ENCODE measurements at places on chromosomes 2 and 18.

GRCh38 chr2:159156834-159157233, 129.7 kb downstream of the WDSUB1 start:
- no peak for DNase-seq

DNA sequence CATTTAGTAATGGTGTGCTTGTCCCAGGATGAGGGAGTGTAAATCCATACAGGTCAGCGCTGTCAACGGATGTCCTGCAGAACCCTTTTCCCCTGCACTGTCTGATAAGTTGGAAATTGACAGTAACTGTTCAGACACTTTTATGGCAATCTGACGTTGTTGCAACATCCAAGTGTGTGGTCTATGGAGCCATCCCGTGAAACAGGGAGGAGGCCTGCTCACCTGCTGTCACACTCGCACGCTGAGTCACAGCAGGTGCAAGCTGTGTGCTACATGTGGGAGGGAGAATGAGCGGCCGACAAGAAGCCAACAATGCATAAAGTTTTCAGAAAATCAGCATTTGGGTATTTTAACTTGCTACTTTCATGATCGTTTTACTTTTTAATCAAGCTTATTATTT, 43.7 kb upstream of the RMDN2 start:
- DNase-seq = no peak

DNA sequence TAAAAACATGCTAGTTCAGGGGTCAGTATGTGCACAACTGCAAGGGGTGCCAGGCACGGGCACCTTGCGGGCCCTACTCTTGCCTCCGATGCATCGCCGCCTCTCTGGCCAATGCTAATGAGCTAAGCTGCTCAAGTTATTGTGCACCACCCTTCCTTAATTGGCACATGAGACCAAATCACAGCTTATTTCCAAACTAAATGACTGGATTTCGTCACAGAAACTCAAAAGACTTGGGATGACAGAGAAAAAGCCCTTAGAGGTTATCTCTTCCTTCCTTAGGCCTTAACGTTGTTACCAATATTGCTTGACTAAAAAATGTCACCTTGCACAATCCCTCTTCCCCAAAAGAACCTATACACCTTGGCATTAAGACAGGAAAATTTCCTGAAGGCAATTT, 7.7 kb downstream of the RNF149 start:
- no peak for DNase-seq

DNA sequence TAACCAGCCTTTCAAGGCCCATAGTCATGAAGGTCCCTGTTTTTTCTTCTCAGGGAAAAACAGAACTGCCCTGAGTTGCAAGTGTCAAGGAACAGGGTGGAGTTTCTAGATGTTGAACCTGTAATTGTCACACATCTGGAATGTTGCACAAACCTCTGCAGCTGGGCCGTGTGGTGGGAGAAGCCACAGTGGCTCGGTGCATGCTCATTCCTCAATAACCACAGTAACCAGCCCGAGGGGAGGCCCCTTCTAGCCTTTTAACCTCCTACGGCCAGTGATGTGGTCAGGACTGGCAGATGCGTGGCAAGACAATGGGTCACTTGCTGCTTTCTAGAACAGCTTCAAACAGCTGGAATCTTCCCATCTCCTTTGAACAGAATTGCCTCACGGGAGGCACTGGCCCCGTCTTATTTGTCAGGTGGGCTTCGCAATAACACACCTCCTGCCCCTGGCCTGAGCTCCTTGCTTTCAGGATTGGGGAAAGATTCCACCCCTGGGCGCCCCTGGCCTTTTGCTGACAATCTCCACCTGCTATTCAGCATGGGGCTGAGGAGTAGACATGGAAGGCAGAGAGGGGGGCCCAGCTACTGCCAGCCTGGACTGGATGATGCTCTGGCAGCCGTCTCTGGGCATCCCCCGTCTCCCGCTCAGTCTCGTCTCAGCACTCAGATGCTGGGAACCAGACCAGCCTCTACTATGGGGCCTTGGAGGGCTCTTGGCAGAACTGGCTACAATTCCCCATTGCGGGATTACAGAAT, 102.9 kb downstream of the KLHL29 start:
- no peak for DNase-seq

DNA sequence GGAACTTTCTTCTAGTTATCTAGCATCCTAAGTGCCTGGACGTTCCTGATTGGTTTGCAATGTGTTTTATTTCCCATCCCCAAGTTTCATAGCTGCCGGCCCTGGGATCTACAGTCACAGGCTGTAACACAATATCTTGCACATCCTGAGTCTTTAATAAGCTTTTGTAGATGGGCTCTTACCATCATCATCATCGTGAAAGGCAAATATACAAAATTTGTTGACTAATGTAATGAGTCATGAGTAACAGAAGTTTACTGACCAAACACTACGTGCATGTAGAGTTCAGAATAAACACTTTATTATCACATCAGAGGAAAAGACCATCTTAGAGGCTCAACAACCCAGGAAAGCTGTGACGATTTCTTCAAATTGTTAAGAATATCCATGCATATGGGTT, 8.1 kb upstream of the TYMS start:
- DNase-seq = no peak

DNA sequence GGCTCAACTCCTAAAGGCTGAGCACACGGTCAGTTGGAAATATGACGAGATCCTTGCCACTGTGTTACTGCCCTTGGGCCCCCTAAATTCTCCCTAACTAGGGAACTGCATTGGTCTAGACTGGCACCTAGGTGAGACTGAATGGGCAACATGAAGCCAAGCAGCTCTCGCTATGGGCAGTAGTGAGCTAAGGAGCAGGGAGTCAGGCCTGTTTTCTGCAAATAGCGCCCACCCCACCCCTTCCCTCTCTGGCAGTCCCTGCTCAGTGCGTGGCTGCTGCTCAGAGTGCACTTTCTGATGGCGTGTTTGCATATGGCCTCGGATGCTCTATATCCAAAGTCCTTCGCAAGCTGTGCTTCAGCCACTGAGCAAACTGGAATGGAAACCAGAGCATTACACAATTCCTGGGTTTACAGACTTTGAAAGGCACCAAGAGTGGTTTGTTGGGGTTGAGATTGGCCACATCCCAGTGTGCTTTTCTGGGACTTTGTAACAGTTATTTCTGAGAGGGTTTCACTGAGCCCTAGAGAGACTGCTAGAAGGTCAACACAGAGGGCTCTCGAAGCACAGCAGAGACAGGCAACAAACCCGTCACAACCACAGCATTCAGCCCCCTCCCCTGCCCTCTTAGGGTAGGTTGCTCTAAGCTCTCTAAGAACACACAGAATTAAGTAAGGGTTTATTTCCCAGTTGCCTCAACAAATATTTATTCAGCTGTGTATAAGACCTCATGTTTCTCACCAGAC, 419.9 kb downstream of the STK39 start:
- DNase-seq = no peak

GRCh38 chr2:26494199-26494598, 16.3 kb upstream of the OTOF start:
- no peak for DNase-seq

GRCh38 chr18:44884431-44884830, 203.7 kb downstream of the SETBP1 start:
- DNase-seq = no peak

DNA sequence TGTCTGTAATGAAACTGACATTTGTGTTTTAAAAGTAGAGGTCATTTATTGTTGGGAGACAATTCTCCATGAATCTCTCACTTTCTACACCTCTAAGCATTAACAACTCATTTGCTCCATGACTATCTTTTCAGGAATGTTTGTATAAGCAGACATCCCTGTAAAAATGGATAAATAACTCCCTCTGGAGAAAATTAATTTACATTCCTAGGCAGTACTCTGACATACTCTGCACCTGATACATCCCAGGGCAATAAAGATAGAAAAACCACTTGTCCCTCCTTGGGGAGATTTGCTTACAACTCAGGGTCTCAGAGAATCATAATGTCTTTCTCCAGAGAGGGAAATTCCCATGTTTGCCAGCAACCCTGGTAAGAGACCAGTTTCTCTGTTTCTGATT, 1037.7 kb upstream of the SLC39A10 start:
- DNase-seq = no peak

DNA sequence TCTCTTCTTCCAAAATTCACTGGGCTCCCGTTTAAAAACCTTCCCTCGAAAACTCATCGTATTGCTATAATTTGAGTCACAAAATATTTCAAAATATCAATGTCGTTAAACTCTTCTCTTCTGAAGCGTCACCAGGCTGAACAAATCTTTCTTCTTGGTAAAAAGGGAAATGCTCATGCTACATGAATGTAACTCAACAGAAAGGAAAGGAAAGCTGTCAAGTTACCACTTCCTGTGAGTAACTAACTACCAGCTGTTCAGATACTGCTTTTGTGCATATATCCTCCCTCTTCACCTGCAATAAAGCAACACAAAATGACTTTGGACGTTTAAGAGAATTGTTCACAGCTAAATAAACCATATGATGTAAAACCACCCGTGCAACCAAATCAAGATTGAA, 95.4 kb downstream of the DOCK10 start:
- DNase-seq = no peak

- no peak for DNase-seq
Observed at GRCh38 chr2:64342195-64343099, 111.5 kb upstream of the LGALSL start.

GRCh38 chr2:10124538-10125045, 2.1 kb downstream of the RRM2 start:
- no peak for DNase-seq

DNA sequence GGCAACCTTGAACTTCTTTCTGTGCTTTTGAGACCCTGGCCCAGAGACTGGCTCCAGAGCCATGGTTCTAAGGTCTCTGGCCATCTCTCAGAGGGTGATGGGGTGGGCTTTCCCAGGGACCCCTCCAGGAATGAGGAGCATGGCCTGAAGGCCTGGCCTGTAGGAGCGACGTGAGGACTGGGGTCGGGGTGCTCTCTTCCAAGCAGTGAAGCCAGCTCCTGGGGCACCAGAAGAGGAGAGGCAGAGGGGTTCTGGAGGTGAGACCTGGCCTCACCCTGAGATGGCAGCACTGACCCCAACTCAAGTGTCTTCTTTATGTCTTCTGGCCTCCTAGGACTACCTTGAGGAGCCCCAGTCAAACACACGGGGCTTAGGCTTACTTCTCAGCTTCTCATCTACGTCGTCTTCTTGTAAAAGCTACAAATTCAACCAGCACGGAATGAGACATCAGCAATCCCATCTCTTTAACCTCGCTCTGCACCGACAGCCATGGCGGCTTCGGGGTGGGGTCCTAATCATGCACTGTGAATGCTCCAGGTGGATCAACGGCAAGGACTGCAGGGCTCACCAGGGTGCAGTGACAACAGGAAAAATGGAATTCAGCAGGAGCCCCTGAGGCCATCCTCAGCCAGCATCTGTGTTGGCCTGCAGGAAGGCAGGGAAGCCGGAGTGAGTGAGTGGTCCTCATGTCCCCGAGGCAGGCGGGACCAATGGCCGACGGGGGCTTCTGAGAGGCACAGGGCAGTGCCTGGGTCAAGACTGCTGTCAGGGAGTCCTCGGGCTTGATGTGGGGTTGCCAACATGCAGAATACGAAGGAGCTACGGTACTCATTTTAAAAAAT, 214.1 kb downstream of the HDAC4 start:
- DNase-seq = no peak

GRCh38 chr18:11767935-11768334, 78.9 kb downstream of the GNAL start:
- no peak for DNase-seq

DNA sequence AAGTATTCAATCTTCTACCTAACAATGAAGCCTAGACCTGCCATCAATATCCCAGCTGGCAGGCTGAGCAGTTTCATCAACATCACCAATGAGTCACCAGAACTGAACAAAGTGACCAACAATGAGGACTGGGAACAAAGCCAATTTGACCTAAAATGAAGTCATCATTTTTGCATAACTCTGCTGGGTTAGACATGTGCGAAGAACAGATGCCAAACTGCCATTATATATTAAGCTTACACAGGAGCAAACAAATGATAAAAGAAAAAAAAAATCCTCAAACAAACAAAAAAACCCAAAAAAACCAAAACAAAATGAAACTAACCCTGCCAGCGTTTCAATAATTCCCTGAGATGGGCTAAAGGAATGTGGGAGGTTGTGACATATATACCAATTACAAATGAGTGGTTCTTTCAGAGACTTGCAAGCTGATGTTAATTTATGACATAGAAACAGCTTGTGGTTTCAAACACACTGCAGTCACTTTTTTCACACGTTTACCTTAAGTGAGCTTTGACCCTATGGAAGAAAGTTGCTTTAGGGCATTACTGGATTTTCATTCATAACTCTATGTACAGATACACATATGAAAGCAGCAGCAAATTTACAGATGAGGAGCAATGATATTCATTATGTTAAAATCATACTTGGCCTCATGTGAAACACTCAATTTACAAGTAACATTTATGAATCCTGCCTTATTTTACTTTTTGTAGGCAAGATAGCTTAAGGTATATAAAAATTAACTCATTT, 56.9 kb upstream of the CCDC141 start:
- no peak for DNase-seq

- no peak for DNase-seq
Observed at GRCh38 chr2:176872406-176872805, 340.2 kb upstream of the HNRNPA3 start.

All from activated CD4-positive, CD25-positive, alpha-beta regulatory T cell treated with anti-CD3 and anti-CD28 coated beads, Interleukin-2, amount 50 U/mL, for 72 hours (primary cell).